Ecto neural progenitor cell (in vitro differentiated cells): ENCODE measurements at places on chromosomes 6 and 20.
A peak's percentile ranks its signal among the peaks of the same experiment; 100 is the strongest.

- DNase-seq: peak; percentile 62
Measured at GRCh38 chr20:57389695-57390603, 1.2 kb upstream of the RBM38 start.

GRCh38 chr20:23205211-23205610 is 119.1 kb upstream of the CD93 start:
- no peak for DNase-seq

- no peak for DNase-seq
Measured at GRCh38 chr20:14919501-14920081, 582.2 kb upstream of the FLRT3 start.

DNA sequence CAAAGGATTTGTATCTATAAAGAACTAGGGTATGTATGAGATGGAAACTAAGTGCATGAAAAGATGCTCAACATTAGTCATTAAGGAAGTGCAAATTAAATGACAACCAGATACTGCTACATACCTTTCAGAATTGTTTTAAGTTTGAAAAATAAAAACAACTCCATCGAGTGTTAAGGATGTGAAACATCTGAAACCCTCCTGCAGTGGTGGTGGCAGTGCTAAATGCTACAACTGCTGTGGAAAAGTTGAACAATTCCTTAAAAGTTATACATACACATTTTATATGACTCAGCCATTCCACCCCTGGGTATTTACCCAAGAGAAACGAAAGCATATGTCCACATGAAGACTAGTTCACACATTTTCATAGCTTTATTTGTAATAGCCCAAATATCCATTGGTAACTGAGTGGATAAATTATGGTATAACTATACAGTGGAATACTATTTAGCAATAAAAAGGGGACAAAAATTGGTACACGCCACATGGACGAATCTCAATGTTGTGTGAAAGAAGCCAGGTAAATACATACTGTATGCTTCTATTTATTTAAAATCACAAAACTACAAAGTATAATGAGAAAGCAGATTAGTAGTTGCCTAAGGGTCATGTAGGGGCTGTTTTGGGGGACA is 10.6 kb downstream of the ARMH2 start:
- DNase-seq: no peak
